ENCODE measurements at places on chromosomes 7 and 10. TPM values are rescaled to one million over a fixed set of nuclear protein-coding genes. Genes with fewer than 3 reads are reported as not detected.

GRCh38 chr10:112446055-112446854 is 459 bp downstream of the ZDHHC6 start:
- peak; percentile 44 for DNase-seq

The FANK1 gene
- 0.23 TPM for polyA plus RNA-seq

DNA sequence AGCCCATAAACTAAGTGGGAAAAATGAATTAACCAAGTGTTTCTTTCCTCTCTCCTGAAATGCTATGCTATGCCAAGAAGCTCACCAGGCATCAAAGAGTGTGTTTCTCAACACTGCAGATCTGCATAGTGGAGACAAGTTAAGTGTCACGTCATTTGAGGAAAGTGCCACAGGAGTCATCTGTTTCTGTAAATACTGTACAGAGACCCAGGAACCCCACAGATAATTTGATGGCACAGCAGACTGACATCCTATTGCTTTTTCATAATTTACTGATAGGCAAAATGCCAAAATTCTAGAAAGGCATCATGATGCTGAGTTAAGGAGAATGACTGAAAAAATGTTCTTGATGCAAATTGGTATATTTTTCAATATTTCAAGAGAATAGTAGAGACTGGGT is 124.3 kb downstream of the NRCAM start:
- DNase-seq: no peak

DNA sequence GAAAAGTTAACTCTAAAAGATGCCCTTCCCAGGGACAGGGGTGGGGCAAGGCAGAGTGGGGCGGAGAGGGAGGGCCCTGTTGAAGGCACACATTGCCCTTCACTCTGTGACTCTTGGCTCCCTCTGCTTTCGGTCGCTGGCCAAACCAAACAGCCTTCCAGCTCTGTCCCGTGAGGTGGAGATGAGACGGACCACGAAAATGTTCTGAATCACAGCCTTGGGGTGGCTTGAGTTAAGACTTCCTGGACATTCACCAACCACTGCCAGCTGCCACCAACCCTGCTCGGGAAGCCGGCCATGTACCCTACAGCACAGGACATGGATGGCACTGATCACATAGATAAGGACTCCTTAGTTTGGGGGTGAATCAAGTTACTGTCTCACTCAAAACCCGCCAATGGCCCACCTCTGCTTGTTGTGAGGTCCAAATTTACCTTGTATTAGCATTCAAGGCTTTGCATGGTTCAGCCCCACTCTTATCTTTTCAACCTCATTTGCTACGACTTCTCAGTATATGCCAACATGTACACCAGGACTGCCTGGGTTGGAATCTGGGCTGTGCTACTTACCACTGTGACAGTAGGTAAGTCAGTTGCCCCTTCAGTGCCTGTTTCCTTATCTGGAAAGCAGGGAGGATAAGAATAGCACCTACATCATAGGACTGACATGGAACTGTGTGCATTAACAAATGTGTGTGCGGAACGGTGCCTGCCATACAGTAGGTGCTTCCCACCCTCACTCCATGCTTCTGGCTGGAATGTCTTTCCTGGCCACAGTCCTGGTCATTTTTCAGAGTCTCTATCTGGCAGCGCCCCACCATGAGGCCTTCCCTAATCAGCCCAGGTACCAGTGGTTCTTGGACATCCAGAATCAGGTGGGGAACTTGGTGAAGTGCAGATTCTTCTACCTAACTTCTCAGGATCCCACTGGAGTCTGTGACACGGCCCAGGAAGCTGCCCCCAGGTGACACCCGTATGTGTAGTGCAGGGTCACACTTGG is 28.0 kb downstream of the ITPRIP start:
- no peak for DNase-seq

The ZNF316 gene
- 54.9 TPM for polyA plus RNA-seq

DNA sequence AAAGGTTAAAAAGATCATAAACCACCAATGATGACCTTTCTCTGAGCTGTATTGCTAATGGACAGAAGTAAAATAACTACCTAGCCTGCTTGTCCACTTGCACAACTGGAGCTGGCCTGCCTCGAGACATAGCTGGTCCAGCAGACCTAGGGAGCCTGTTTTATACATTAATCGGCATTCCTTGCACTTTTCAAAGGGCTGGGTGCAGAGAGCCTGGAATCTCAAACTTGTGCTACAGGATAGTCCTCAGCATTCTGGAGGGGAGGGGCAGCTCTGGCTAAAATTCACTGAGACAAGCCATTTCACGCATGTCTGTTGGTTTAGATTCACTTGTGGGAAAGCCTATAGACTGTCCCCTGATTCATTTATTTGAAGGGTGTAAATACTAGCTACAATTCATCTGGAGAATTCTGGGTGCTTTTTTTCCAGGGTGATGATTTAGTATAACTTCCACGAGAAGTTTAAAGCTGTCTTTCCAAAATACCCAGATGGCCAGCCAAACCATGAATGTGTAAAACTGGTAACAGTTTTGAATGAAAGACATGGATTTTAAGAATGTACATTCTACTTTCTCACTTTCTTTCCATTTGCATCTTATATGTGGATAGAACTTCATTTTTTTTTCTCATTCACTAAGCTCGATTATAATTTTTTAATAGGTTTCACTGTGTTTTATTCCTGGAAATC is 389.4 kb downstream of the KCNMA1 start:
- no peak for DNase-seq

The HSPA12A gene
- 0.26 TPM for polyA plus RNA-seq

DNA sequence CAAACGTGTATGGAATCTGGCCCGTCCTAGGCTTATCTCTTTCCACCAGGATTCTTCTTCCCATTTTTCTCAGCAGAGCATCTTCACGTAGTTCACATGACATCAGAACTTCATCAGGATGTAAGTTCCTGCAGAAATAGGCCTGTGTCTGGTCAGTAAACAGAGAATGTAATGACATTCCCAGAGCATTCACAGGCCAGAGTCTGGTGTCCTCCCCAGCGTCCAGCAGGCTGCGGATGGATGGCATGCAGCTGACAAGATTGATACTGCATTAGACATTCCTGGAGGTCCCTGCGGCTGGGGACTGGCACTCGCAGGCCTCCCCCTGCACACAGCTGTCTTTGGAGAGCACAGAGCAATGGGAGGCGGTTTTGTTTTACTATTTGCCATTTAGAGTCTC is 28.7 kb downstream of the MGMT start:
- no peak for DNase-seq
